GM04503 (cell line): ENCODE measurements at places on chromosomes 5 and 9.

DNA sequence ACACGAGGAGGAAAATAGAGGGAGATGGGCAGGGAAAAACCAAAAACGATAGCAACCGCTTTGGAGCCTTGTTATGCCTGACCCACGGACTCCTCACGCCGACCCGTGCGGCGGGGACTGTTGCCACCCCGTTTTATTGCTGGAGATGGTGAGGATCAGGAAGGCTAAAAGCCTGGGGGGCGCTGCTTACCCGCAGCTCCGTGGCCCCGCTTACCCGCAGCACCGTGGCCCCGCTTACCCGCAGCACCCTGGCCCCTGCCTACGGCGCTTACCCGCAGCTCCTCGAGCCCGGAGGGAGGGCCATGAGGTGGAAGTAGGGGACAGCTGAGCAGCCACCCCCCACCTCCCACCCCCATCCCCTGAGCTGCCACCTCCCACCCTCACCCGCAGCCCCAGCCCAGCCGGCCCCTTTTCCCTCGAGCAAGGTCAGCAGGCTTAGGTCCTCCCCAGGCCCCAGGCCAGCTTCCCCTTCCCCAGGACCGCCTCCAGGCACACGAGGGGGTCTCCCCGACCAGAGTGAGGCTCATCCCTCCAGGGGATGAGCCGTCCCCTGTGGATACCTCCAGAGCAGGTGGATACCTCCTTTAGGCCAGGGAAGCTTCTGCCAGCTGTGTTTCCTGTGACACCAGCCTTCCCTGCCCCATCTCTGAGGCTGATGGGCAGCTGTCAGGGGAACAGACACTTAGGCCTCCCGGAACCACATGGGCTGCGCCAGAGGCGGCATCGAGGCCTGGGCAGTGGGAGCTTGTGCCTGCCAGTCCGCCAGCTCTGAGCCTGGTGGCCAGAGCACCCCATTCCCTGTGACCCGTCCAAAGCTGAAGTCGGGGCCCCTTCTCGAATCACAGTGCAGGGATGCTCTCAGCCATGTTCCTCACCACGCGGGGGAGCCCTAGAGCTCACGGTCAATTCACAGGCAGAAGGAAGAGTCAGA is 92.3 kb downstream of the LMX1B start:
- no peak for DNase-seq

DNA sequence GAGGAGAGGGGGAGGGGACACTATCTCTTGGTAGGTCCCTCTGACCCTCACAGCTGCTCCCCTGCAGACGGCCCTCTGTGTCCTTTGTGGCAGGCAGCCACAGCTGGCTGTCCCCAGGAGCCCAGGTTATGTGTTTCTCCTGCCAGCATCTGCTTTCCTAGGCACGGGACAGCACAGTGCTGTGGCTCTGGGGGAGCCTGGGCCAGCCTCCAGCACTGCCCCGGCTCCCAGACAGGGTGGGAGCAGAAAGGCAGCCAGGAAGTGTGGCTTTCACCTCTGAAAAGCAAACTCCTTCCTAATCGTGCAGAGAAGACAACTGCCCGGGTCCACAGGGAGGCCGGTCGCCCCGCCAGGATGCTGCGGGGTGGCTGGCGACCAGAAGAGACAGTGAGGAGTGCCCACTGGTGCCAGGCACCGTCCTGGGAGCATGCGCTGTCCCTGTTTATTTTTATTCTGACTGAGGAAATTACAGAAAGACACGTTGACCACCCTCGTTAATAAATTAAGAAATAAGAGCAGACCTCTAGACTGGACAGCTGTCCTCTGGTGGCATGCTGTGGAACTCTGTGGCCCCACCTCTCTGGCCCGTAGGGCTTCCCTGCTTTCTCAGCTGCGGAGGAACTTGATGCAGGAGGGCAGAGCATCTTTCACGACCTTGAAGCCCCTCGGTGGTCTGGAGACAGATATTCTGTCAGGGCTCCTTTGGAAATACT is 240.3 kb downstream of the FANCC start:
- DNase-seq = no peak

DNA sequence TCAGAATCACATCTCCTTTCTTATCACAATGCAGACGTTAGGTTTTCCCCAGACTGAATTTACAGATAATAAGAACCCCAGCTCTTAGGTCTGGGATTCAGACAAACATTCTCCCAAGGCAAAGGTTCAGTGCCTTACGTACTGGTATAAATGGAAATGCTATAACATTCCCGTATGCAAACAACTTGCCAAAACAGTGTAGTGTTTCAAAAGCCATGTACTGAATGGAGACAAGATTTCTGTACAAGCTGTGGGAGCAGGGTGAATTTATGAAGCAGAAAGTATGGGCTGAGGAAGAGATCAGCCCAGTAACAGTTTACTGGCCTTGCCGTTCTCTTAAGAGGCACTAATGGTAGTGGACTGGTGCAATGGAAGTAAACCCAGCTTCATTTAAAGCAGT is 225.5 kb upstream of the ZNF462 start:
- no peak for DNase-seq

GRCh38 chr9:125983681-125984080 is 236.5 kb downstream of the PBX3 start:
- no peak for DNase-seq

GRCh38 chr5:157506066-157506590 is 46.1 kb downstream of the NIPAL4 start:
- DNase-seq = no peak

DNA sequence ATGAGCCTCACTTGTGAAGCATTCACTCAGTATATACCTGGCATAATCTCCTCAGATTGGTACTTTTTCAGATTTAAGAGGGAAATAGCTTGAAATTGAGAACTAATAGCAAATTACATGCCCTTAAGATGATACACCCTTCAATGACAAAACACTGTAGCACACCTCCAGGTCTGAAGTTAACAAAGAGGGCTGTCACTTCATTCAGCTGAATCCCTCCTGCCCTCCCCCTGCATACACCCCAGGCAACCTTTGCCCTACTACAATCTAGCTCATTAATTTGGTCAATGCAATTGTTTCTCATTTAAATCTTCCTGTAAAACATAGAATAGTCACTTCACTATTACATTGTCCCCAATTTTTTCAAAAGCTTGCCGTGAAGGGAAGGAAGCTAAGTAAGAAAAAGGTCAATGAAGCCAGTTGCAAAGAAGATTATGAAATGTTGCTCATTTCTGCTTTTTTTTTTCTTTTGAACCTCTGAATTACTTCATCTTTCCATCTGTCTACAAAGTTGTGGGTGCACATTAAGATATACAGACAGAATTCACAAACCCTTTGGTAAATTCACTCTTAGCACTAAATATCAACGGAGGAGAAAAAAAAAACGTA is 294.8 kb upstream of the PTGER4 start:
- DNase-seq = no peak

DNA sequence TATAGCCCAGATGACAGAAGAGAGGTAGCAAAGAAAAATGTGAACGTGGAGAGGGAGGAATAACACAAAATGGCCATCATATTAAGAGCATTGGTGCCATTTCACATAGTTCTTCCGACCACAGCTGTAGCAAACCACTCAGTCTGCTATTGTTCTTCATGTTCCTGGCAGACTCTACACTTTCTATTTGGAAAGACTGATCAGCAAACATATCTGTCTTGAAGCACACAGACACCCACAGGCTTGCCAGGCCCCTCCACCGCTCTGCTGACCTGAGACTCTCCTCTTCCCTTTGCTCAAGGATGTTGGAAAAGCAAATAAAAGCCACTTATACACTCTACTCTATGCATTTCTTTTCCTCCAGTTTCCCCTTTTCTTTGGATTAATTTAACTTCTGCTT is 298.0 kb downstream of the FBXL7 start:
- DNase-seq = no peak

GRCh38 chr5:89374144-89374784 is 491.3 kb upstream of the MEF2C start:
- DNase-seq = no peak

DNA sequence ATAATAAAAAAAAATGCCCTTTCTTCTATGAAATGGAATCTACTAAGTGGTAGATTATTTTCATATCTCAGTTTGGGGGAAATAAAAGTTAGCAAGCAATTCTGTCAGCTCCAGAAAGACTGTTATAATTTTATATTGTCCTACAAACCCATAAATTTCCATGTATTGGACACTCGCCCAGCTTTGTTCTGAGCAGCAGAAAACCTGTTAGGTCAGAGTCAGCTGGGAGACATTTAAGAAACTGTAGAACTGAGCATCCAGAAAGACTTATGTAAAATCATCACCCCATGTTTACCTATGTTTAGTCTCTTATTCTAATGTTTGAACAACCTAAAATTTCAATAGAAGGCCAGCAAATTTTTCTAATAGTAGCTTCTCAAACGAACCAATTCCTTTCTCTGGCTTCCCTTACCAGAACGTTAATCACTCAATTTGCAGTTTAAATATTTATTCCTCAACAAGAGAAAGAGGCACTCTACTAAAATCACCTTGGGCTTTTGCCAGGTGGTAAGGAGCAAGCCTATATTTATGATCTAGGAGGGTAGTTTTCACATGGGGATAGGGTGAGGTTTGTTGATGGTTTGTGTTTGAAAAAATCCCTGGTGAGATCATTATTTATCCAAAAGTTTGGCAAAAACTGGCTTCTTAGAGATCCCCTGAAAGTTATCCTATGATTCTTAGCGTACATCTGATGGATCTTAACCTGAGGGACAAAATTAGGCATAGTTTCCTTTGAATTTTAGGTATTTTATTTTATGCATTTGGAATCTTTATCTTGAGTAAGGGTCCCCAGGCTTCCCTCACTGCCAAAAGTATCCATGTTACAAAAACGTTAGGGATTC is 34.4 kb downstream of the MACROH2A1 start:
- no peak for DNase-seq

- no peak for DNase-seq
These were observed 1.6 kb upstream of the DBN1 start for GRCh38 chr5:177474846-177475562.

DNA sequence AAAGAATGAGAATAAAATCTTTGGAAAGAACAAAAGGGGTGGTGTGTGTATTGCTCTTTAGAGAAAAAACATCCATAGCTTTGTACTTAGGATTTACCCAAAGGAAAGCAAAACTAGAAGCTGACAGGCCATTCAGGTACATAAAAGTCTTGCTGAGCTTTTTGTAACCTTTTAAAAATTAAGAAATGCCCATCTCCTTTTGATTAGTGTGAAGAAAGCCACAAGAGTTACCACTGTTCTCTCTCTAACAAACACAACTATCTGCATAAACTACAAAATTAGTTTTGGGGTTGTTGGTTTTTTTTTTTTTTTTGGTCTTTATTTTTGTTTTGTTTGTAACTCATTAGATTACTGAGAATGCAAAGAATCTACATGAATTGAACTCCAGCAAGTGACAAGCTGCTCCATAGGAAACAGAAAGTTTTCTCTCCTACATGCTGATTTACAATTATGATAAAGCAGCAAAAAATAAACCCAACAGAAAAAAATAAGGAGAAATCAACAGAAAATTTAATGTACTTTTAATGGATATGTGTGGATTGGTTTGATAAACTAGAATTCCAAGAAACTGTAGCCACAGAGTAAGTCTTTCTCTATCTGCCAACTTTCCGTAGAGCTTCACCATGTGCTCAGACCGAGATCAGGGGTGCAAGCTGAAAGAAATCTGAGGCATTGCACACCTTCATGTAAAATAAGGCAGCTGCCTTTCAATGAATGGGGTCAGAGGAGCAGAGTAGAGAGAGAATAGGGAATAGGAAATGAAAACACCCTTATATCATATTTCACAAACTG is 12.3 kb downstream of the BAAT start:
- no peak for DNase-seq

DNA sequence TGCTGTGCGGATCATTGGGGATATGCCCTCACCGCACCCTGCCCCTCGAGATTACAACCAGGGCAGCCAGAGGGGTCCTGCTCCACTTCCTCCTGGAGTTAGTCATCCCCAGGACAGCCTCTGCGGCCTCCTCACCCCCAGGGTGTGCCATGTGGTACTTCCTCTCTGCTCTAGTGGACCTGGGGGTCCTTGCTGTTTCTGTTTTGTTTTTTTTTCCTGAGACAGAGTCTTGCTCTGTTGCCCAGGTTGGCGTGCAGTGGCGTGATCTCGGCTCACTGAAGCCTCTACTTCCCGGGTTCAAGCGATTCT is 5.2 kb upstream of the FCN1 start:
- no peak for DNase-seq

GRCh38 chr9:134089972-134090371 is 22.1 kb upstream of the BRD3 start:
- no peak for DNase-seq

GRCh38 chr5:140298183-140298601 is 4.7 kb downstream of the PFDN1 start:
- no peak for DNase-seq

GRCh38 chr9:27227192-27227591 is 69.8 kb downstream of the EQTN start:
- DNase-seq = no peak

- no peak for DNase-seq
These were observed 677.7 kb upstream of the MEF2C start for GRCh38 chr5:89560696-89561095.

DNA sequence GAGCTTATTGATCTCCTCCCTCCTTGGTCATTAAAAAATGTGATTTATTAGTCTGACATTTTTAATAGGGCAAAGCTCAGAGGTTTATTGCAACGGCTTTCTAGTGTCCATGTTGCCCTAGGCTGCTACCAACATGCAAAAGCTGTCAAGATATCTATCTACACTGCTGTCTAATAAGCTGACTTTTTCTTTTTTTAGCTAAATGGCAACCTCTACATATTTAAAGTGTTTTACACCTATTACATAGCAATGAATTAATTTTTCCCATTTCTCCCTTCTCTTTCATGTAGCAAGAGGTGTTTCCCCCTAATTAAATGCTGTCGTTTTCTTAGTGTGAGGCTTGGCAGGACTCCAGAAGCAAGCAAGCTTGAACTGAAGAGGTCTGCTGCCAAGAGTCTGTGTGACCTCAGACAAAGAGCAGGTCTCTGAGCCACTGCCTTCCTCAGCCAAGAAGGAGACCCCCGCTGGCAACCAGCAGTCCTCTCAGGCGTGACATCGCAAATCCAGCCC is 79.4 kb downstream of the GAS1 start:
- DNase-seq = no peak

- DNase-seq = no peak
These were observed 46.6 kb downstream of the MVB12B start for GRCh38 chr9:126373241-126373640.

DNA sequence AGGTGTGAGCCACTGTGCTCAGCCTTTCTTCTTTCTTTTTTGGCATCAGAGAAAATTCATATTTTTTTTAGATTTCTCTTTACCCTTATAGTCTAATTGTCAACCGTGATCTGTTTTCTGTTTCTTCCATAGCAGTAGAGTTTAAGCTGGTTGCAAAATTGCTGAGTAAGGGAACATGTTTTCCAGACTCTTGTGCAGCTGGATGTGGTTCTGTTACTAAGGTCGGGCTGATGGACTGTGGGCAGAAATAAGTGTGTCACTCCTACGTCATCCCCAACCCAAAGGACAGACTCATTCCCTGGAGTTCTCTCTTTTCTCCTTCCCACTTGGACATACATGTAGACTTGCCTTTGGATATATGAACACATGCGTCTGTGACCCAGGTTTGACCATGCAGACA is 64.1 kb upstream of the GOLM1 start:
- DNase-seq = no peak

DNA sequence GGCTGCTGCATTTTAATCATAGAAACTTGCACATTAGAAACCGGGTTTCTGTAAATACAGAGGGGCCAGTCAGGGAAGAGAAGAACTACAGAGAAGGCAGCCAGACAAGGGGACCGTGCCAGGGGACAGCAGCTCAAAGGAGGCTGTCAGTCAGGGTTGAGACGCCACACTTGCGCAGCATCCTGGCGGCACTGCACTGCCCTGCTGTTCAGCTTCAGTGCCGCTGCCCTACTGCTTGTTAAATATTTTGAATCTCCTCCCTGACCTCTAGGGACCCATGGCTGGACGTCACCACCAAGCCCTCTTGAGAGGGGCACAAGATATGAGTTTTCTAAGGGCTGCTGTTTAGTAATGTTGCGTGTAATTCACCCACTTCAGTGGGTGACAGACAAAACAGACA is 43.6 kb upstream of the ZBTB43 start:
- DNase-seq = no peak
